ENCODE measurements at places on chromosomes 13 and 19.
A peak's percentile ranks its signal among the peaks of the same experiment; 100 is the strongest.

GRCh38 chr13:108959234-108959633, 329.8 kb downstream of the MYO16 start:
- H3K36me3 ChIP-seq: no peaks in the 10 kb centered on the region
- DNase-seq: no peak
- H3K4me1 ChIP-seq: no peaks in the 10 kb centered on the region
- no peak overlapping the region for H3K27ac ChIP-seq
- H3K27me3 ChIP-seq: no peaks in the 10 kb centered on the region

GRCh38 chr19:1399079-1399478, 2.3 kb downstream of the GAMT start:
- H3K4me3 ChIP-seq: no peak overlapping the region
- no peaks in the 10 kb centered on the region for H3K36me3 ChIP-seq
- H3K27ac ChIP-seq: no peak overlapping the region

- DNase-seq: no peak
- H3K36me3 ChIP-seq: no peaks in the 10 kb centered on the region
- no peak overlapping the region for H3K27ac ChIP-seq
Observed at GRCh38 chr13:94515374-94515773, 35.9 kb upstream of the DCT start.

DNA sequence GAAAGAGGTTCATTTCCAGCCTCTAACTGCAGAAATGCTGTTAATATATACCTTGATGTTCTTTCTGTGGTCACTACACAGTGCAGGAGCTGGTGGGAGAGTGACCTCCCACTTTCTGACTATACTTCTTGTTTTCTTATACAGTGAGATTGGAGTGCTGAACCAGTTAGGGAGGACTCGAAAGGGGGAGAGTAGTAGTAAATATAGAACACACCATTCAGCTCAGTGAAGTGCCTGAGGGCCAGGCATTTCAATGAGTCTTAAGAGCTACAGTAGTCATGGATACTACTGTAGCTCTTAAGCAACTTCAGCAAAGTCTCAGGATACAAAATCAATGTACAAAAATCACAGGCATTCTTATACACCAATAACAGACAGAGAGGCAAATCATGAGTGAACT, 372.9 kb downstream of the MTUS2 start:
- H3K4me3 ChIP-seq: no peak overlapping the region
- H3K27ac ChIP-seq: no peak overlapping the region
- H3K27me3 ChIP-seq: no peaks in the 10 kb centered on the region
- no peaks in the 10 kb centered on the region for H3K4me1 ChIP-seq
- DNase-seq: no peak
- H3K36me3 ChIP-seq: no peaks in the 10 kb centered on the region

DNA sequence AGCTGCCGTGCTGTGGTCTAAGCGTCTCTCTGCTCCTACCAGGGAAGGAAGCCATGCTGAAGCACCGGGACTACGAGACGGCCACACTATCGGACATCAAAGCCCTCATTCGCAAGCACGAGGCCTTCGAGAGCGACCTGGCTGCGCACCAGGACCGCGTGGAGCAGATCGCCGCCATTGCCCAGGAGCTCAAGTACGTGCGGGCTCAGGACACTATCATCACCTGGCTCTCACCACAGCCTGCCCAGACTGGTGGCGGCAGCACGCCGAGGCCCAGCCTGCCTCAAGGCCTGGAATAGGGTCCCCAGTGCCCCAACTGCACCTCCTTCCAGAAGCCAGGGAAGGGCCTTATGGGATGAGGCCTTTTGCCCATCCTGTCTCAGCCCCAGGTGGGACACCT, 22.8 kb downstream of the CAPN12 start:
- peaks cover 52% of the 10 kb centered on the region for H3K4me1 ChIP-seq
- H3K4me3 ChIP-seq: no peak overlapping the region
- H3K27me3 ChIP-seq: no peaks in the 10 kb centered on the region
- peak overlapping the region; percentile 63 for H3K27ac ChIP-seq
- no peak for DNase-seq

DNA sequence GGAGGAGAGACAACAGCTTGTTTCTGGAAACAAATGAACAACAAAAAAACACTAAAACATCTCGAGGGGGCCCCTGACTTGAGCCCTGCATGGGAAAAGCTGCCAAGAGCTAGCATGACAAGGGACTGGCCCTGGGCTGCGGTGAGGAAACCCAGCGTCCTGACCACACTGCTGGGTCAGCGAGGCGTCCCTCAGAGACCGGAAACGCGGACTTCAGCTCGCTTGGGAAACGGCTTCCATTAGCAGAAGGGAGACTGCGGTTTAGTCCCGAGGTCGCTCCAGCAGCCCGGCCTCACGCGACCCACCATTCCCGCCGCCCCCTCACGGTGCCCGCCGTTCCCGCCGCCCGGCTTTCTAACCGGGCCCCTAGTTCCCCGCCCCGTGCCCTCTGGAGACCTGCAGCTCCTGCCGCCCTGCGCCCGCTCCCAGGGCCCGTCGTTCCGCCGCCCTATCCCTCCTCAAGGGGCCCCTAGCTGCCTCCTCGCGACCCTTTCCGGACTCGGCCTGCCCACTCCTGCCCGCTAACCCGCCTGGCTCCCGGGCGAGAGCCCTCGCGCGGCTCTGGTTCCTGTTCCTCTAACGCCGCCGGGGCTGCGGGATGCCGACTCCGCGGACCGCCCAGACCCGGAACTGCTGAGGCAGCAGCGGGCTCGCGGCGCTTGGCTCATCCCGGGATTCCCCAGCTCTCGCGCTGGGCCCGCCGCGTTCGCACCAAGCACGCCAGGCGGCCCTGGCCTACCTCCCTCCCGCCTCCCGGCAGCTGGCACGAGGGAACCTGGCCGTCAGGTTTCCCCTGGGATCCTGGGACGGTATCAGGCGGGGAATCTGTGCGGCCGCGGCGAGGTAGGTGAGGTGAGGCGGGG, at the start of gene CCDC122:
CCDC122 (minus strand) TSS at position 849 of the 863 bp plus-strand sequence. CDS start 10,364 bp downstream, outside the sequence.
- no peaks in the 10 kb centered on the region for H3K27me3 ChIP-seq
- H3K27ac ChIP-seq: peak within 1 kb of the TSS; percentile 97
- no peaks in the 10 kb centered on the region for H3K4me1 ChIP-seq
- no peaks in the 10 kb centered on the region for H3K36me3 ChIP-seq

DNA sequence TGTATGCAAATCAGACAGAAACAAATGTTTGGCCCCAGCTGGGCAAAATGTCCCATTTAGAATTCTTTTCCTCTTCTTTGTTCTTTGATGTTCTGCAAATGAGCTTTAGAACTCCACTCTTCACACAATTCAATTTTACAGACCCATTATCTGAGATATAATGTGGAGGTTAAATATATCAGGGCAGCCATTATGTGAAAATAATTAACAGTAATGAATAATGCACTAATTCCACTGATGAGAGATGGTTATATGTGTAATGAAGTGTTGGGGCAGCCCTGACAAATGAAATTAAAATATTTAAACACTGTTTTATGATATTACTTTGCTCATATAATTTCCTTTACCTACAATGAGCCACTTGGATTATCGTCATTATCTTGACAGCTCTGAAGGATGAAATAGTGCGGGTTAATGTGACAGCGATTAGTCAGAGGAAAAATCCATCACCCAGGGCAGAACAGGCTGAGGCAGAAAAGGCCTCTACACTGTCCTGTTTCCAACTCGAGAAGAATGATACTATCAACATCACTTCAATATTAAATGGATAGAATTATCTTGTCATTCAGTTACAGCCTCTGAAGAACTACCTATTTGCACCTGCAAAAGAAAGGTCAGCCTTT, 321.1 kb downstream of the RBM26 start:
- H3K4me3 ChIP-seq: no peak overlapping the region
- DNase-seq: no peak
- H3K4me1 ChIP-seq: no peaks in the 10 kb centered on the region

- no peak overlapping the region for H3K4me3 ChIP-seq
- H3K4me1 ChIP-seq: no peaks in the 10 kb centered on the region
- DNase-seq: no peak
- H3K36me3 ChIP-seq: no peaks in the 10 kb centered on the region
- no peaks in the 10 kb centered on the region for H3K27me3 ChIP-seq
Observed at GRCh38 chr19:45293682-45294081, 29.0 kb downstream of the CKM start.

DNA sequence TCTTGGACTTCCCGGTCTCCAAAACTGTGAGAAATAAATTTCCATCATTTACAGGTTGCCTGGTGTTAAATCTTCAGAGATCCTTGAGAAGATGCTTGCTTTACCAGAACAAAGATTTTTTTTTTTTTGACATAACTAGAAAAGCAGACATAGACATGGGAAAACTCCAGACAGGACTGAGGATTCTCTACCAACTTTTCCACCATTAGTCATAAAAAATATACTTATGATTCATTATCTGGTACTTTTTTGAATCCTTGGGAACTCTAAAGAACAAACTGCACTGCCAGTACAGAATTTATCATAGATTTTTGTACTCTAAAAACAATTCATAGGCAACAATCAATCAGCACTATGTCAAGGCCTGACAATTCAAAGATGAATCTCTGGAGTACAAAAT, 487.6 kb downstream of the EFNB2 start:
- no peak for DNase-seq
- H3K36me3 ChIP-seq: no peaks in the 10 kb centered on the region
- no peak overlapping the region for H3K4me3 ChIP-seq

DNA sequence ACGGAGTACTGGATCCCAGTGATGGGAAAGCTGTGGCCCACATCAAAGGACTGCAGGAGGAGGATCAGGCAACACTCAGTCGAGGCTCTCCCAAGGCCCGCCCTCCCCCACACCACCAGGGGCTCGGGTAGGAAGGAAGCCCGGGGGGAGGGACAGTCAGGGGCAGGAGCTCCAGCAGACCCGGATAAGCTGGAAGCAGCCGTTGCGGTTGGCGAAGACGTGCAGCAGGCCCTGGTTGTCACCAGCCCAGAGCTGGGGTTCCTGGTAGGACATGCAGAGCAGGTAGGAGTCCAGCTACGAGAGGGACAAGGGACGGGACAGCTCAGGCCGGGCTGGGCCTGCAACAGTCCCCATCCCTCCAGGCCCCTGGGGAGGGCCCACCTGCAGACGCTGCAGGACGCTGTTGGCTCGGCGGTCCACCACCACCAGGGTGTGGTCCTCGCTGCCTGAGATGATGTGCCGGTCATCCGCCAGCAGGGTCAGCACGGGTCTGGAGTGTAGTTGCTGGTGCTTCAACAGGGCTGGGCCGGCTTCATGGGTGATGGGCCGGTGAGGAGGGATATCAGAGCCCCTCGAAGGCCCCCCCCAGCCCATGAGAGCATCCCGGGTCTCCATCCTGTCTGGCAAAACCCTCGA, 1.9 kb downstream of the GNG14 start:
- no peak overlapping the region for H3K27ac ChIP-seq
- DNase-seq: no peak
- H3K4me1 ChIP-seq: no peaks in the 10 kb centered on the region
- no peak overlapping the region for H3K4me3 ChIP-seq

DNA sequence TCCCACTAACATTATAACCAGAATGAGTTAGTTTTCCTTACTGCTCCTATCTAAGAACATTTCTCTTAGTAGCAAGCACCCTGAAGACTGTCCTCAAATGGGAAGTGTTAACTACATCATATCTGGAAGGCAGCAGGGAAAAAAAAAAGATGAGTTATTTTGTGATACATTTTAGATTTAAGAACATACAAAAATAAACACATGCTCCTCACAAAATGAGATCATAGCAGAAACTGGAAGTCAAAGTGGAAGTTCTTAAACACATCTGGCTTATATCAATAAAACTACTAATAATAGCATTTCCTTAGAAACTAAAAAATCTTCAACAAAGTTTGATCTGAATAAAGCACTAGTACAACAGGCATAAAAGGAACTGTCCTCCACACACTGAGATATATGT, 70.4 kb downstream of the SLITRK6 start:
- no peak for DNase-seq
- H3K4me1 ChIP-seq: no peaks in the 10 kb centered on the region
- H3K27ac ChIP-seq: no peak overlapping the region
- H3K36me3 ChIP-seq: no peaks in the 10 kb centered on the region

DNA sequence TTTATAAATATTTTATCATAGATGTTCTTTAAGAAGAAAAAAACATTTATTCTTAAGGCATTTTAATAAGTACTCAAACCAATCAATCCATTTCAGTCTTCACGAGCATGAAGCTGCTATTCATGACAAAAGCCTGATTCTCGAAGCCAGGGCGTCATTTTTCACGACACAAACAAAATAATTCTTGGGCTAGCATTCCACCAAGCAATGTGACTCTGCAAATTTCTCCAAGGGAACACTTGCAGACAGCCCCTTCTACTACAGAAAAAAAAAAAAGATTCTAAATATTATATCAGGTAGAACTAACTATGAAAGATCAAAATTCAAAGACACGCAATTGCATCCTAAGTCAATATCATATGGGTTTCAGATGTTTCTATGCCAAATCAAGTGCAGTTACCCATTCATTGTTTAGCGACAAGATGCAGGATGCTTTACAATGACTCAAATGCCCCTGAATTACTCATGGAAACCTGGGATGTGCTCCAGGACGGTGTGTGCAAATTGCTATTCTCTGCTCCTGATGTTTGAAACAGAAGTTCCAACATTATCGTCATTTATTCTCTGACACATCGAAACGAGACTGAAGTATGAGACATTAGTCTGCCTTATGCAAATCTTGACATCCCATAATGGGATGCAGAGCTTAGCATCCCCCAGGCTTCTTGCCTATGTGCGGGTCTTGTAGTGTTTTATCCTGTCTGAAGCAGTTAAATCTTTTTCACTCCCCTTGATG, 517.7 kb downstream of the MYO16 start:
- no peak overlapping the region for H3K4me3 ChIP-seq
- no peaks in the 10 kb centered on the region for H3K36me3 ChIP-seq
- no peaks in the 10 kb centered on the region for H3K4me1 ChIP-seq

GRCh38 chr19:38389957-38390924, 1.7 kb downstream of the SPRED3 start:
- no peak overlapping the region for H3K27ac ChIP-seq
- H3K4me3 ChIP-seq: no peak overlapping the region
- no peaks in the 10 kb centered on the region for H3K36me3 ChIP-seq

DNA sequence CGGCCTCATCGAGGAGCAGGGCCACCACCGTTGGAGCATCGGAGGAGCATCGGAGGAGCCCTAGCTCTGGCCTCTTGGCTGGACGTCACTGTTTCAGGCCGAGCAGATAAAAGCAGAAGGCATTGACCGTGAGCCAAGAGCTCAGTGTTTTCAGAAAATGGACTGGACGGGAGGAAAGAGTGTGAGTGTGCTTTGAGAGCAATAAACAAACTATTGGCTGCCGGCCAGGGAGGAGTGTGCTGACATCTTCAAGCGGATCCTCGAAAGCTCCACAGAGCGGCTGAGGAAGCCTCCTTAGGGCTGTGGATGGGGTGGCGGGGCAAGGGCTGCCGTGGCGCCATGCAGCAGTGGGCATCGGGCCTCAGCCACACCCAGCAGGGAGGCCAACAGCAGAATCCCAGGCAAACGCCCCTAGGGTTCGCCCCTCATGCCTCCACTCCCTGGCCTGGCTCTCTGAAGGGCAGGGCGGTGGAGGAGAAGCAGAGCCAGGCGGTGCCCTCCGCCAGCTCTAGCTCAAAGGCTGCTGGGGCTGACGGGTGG, 41.8 kb downstream of the IRS2 start:
- H3K27ac ChIP-seq: no peak overlapping the region
- DNase-seq: peak; percentile 45
- no peak overlapping the region for H3K4me3 ChIP-seq

DNA sequence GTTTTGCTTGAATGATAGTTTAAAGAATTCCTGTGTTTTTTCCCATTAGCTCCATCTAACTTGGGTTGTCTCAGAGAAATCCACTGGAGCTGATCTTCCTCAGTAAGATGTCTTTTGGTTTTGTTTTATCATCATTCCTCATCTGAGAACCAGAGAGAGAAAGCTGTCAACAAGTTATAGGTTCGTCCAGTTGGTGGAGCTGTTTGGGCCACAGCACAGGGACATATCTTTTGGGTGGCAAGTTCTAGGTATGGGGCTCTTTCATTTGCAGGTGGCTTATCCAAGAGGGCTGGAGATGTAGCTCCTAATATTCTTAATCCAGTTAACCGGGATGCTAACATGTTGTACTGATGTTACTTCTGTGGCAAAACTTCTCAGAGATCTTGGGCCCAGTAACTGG, 174.2 kb downstream of the KCNRG start:
- DNase-seq: no peak
- no peak overlapping the region for H3K4me3 ChIP-seq
- no peaks in the 10 kb centered on the region for H3K27me3 ChIP-seq
- H3K36me3 ChIP-seq: no peaks in the 10 kb centered on the region
